Activated T-helper 9 cell treated with anti-CD3 and anti-CD28 coated beads, Interleukin-2, amount 50 U/mL, for 16 hours (primary cell): ENCODE measurements at places on chromosomes 3 and 15.

- DNase-seq, result no peak
These were observed 1.4 kb downstream of the EPHB1 start for GRCh38 chr3:134796281-134797056.

- DNase-seq, result no peak
These were observed 24.9 kb downstream of the POMGNT2 start for GRCh38 chr3:43080726-43081568.

DNA sequence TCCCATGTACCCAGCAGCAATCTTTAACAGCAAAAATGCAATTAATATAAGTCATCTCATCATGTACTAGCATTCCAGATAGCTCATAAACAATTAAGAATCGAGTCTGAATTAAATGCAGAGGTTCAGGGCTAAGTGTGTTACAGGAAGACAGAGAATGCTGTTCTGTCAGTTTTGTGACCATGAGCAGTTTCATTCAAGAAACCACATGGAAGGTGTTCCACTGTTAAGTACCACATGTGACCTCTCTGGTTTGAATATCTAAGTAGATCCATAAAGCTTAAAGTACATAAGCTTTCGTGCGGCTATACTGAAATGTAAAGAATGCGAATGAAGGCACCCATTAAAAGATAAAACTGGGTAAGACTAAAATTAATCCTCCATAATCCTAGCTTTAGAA is 272.3 kb downstream of the IL5RA start:
- DNase-seq, result no peak

DNA sequence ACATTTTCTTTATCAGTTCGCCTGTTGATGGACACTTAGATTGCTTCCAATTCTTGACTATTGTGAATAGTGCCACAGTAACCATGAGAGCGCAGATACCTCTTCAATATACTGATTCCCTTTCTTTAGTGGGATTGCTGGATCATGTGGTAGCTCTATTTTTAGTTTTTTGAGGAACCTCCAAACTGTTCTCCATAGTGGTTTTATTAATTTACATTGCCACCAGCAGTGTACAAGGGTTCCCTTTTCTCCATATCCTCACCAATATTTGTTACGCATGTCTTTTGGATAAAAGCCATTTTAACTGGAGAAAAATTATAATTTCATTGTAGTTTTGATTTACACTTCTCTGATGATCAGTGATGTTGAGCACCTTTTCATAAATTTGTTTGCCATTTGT is 59.3 kb downstream of the RASA2 start:
- no peak for DNase-seq

DNA sequence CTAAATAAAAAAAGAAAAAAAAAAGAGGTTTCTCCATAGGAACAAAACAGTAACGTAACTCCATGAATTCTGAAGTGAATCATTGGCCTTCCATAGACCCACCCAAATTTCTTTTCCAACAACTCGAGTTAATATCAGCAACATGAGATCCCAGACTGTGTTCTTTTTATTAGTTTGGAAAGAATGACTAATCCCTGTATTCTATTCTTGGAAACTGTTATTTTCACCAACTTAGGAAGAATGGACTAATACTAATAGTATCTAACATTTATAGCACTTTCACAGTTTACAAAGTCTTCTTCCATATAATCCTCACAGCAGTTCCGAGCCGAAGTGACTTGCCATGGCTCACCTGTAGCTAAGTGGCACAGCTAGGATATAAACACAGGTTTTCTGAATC is 72.7 kb upstream of the SLC4A7 start:
- no peak for DNase-seq

GRCh38 chr3:186458306-186459107 is 85.7 kb downstream of the CRYGS start:
- no peak for DNase-seq

GRCh38 chr15:50146632-50147031 is 27.6 kb upstream of the ATP8B4 start:
- DNase-seq, result no peak

DNA sequence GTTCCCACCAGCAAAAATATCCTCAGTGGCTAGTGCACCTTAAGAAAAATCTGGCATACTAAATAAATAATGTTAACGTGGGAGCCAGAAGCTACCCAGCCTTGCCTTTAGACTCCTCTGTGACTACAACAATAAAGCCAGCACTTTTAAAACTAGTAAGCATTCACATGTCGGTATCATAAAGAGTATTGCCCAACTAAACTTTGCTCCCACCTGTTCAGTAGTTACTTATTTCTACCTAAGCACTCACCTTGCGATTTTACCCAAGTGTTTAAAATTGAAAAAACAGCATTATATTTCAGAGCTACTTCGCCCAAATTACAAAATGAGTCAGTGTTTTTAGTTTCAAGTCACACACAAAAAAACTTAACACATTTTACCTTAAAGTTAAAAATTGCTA is 12.8 kb downstream of the ALDH1L1 start:
- no peak for DNase-seq

- DNase-seq, result no peak
These were observed 94.1 kb upstream of the GOLGA8J start for GRCh38 chr15:29988701-29989100.

- DNase-seq, result no peak
These were observed 36.0 kb downstream of the LEO1 start for GRCh38 chr15:51935466-51936104.

GRCh38 chr3:46708401-46709156 is 7.4 kb downstream of the TMIE start:
- DNase-seq, result no peak

- no peak for DNase-seq
These were observed 1.5 kb upstream of the ITIH3 start for GRCh38 chr3:52792961-52793695.

- no peak for DNase-seq
These were observed 17.9 kb downstream of the KBTBD13 start for GRCh38 chr15:65094294-65094995.

DNA sequence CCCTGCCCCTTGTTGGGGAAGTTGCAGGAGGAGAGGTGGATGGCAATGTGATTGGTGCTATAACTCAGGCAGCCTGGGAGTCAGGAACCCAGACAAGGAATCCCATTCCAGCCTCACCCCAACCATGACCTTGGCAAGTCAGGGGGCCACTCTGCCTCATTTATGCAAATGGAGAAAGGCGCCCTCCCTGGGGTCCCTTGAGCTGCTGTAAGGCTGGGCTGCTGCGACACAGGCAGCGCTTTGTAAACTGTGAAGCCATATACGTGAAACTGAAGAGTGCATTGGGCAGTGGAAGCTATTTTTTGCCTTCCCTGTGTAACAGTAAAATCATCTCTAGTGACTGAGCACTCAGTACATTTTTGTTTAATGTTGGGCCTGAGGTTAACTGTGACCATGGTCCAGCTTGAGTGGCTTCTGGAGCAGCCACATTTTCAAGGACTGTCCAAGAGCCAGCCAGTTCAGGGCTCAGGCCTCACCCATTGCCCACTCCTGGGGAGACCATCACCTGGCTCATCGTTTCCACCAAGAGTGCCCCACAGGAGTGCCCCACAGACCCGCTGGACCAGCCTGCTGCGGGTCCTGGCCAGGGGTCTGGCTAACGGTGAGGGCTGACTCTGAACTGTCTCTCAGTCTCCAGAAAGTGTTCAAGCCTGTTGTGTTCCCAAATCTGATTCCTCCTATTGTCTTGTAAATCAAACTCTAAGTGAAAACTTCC is 27.9 kb downstream of the KIF7 start:
- DNase-seq, result no peak

- no peak for DNase-seq
These were observed 79.8 kb upstream of the NMNAT3 start for GRCh38 chr3:139757448-139758030.

- no peak for DNase-seq
These were observed 557.3 kb upstream of the KCNMB2 start for GRCh38 chr3:177978946-177979345.

GRCh38 chr15:81111018-81111417 is 23.1 kb upstream of the CFAP161 start:
- DNase-seq, result no peak

- no peak for DNase-seq
These were observed 17.7 kb upstream of the GSK3B start for GRCh38 chr3:120111898-120112297.

DNA sequence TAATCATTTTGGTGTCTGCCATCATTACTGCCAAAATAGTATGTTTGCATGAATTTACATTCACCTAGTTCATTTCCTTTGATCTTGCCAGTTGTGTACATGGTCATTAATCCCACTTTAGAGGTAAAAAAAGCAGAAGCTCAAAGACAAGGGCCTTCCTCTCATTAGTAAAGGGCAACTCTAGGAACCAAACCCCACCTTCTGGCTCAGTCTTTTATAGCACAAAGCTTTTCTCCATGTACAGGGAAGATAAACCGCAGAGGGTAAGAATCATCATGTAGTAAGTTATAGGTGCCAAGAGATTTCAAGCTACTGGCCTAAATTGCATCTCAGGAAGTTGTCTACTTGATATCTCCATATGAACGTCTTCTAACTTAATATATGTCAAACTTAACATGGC is 19.3 kb upstream of the SPG21 start:
- no peak for DNase-seq

DNA sequence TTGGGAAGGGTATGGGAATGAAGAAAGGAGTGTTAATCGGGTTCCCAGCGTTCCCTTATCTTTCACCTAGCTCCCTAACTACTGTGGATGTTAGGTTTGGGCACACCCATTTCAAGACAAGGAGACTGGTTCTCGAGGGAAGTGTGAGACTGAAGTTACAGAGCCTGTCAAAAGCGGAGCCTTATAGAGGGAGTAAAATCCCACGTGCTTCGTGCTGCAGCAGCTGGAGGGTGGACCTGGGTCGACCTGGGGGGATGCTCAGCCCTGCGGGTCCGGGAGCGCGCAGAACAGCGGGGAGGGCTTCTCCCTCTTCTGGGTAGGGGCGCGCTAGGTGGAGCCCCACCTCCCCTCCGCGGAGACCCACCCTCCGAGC is 314 bp upstream of the TMED3 start:
- no peak for DNase-seq

- DNase-seq, result no peak
These were observed 66.7 kb downstream of the GLB1 start for GRCh38 chr3:33030246-33030645.

DNA sequence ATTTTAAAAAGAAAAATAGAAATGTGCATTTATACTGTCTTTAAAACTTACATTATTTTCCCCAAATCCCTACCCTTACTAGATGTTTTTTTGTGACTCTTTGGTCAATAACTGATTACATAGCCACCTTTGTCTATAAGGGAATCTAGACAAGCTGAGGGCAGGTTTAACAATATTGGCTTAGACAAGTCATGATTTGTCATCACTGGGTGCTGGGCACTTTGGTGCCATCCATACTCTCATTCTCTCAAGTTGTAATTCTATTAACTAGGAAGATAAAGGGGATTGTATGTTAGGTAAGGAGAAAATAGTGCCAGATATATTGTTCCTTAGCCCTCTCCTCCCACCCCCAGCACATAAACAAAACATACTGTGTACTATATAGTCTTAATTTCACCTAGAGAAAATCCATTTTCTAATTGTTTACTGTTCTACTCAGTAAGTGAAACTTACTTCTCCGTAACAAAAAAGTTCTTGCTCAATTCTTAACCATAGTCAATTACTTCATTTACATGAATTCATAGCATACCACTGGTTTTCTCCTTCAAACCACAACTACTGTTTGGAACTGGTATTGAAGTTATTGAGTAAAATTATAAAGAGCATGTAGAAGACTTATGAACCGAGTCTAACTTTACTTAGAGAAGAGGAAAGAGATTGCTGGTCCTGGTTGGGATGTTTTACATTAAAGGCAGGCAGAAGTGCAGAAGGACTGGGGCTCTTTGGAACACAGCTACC is 877.1 kb downstream of the PDCD6IP start:
- no peak for DNase-seq

DNA sequence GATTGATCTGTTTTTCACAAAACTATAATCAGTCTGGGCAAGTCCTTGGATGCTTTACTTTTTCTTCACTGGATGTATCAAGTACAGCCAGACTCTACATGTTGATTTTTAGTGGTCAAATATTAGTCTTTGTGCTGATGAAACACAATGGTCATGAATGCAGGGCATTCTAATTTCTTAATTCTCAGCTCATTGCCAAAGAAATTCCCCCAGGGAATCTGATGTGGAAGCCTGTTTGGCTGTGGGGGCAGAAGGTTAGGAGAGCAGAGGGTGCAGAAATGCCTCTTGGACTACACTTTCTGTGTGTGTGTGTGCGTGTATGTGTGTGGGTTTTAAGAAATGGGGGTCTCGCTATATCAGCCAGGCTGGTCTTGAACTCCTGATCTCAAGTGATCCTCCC is 48.7 kb upstream of the HACD2 start:
- DNase-seq, result no peak

- DNase-seq, result no peak
These were observed 19.6 kb downstream of the PPARG start for GRCh38 chr3:12308517-12308916.

- no peak for DNase-seq
These were observed 10.6 kb downstream of the HEG1 start for GRCh38 chr3:125045194-125045593.

- no peak for DNase-seq
These were observed 93.3 kb downstream of the ADAMTSL3 start for GRCh38 chr15:83747050-83747717.

- DNase-seq, result no peak
These were observed 8.0 kb upstream of the CTXND1 start for GRCh38 chr15:80259942-80260510.

GRCh38 chr3:107705046-107705445 is 182.3 kb downstream of the BBX start:
- no peak for DNase-seq
